ENCODE measurements at places on chromosomes 7 and 10.
A peak's percentile ranks its signal among the peaks of the same experiment; 100 is the strongest.

- no peak for DNase-seq
Measured at GRCh38 chr7:108145401-108145800, 15.2 kb upstream of the LAMB4 start.

- DNase-seq = no peak
Measured at GRCh38 chr10:71590781-71591350, 128.7 kb downstream of the C10orf105 start.

- no peak for DNase-seq
Measured at GRCh38 chr10:785861-786214, 96.4 kb upstream of the DIP2C start.

- peak; percentile 61 for DNase-seq
Measured at GRCh38 chr7:24718977-24719491, 38.2 kb downstream of the GSDME start.

- DNase-seq = no peak
Measured at GRCh38 chr10:42972946-42973345, 103.9 kb upstream of the RET start.

Measured in GM19239 (cell line).